Tibial nerve (tissue), 4 donors: ENCODE measurements at places on chromosomes 2 and 18.
A peak's percentile ranks its signal among the peaks of the same experiment; 100 is the strongest.

GRCh38 chr18:66749030-66749429, 145.1 kb upstream of the CDH19 start:
- peak overlapping the region; percentile 52 for H3K27ac ChIP-seq
- H3K4me3 ChIP-seq: no peak overlapping the region
- no peak for DNase-seq
- H3K4me1 ChIP-seq: no peaks in the 10 kb centered on the region
- no peaks in the 10 kb centered on the region for H3K27me3 ChIP-seq

DNA sequence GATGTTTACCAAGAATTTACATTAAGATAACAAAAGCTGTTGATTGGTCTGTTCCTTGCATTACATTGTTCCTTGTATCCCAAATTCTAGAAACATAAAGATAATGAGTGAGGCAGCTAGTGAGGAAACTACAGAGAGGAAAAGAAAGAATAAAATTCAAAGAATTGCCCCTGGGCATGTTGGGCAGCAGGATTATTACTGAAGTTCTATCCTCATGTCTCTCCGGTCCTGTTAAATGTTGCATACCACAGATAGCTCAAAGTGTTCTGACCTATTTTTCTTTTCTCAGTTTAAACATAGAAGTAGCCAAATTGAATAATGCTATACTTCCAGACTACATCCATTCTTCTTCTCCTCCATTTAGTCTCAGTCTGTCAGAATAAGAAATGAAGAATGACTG, 58.2 kb upstream of the DYNC1I2 start:
- no peak overlapping the region for H3K27ac ChIP-seq
- no peaks in the 10 kb centered on the region for H3K27me3 ChIP-seq
- no peaks in the 10 kb centered on the region for H3K36me3 ChIP-seq
- no peak for DNase-seq
- H3K4me3 ChIP-seq: no peak overlapping the region

DNA sequence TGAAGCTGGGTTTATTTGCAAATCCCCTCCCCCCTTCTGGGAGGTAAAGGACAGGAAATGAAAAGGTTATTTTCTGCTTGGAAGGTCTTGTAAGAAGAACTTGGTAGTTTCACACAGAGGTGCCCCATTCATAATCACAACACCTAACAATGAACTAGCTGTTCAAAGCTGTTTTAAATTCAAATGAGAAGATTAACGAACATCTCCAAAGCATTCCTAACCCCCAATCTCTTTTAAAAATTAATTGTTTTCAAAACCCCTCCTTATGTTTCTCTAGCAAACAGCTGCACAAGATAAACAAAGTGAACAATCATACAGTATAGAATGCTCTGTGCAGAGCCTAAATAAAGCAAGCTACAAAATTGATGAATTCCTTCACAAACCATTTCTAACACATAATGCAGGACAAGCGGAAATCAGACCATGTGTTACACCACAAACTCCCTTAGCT, 271.4 kb downstream of the SATB2 start:
- no peak overlapping the region for H3K27ac ChIP-seq
- no peaks in the 10 kb centered on the region for H3K4me1 ChIP-seq
- no peak overlapping the region for H3K4me3 ChIP-seq
- H3K27me3 ChIP-seq: no peaks in the 10 kb centered on the region

DNA sequence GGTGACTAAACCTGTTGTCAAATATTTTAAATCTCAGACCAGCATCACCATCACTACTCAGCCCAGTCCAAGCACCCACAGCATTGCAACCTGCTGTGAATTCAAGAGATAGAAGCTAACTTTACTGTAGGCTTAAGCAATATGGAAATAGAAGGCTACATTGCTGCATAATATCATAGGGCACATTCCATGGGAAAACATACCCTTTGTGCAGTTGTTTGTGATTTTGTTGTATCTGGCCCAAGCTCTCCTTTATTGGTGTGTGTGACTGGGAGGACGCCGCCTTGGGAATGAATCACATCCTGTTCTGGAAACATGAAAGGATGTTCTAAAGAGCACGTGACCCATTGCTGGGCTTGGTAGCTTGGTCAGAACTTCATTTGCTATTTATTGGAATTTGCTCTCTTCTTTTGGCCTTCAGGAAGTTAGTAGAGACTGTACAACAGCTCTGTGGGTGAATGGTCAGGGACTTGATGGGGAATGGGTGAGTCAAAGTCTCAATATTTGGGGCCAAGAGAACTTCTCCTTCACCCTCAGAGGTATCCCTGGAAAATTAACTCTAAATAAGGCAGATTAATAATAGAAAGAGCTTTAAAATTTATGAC, 106.8 kb upstream of the SERPINE2 start:
- no peaks in the 10 kb centered on the region for H3K27me3 ChIP-seq
- no peak for DNase-seq
- no peak overlapping the region for H3K4me3 ChIP-seq
- H3K36me3 ChIP-seq: no peaks in the 10 kb centered on the region
- H3K4me1 ChIP-seq: no peaks in the 10 kb centered on the region

- no peak for DNase-seq
- H3K27me3 ChIP-seq: no peaks in the 10 kb centered on the region
- no peaks in the 10 kb centered on the region for H3K36me3 ChIP-seq
- H3K4me1 ChIP-seq: no peaks in the 10 kb centered on the region
- no peak overlapping the region for H3K27ac ChIP-seq
- no peak overlapping the region for H3K4me3 ChIP-seq
Measured at GRCh38 chr2:182818925-182819324, 47.5 kb downstream of the FRZB start.

- H3K4me1 ChIP-seq: no peaks in the 10 kb centered on the region
- no peak overlapping the region for H3K27ac ChIP-seq
- no peaks in the 10 kb centered on the region for H3K27me3 ChIP-seq
- DNase-seq: no peak
Measured at GRCh38 chr2:171798156-171798820, 95.8 kb downstream of the SLC25A12 start.

GRCh38 chr2:71379086-71379485, 47.5 kb downstream of the ZNF638 start:
- no peak overlapping the region for H3K4me3 ChIP-seq
- peaks cover 13% of the 10 kb centered on the region for H3K4me1 ChIP-seq
- no peak overlapping the region for H3K27ac ChIP-seq
- no peaks in the 10 kb centered on the region for H3K27me3 ChIP-seq
- H3K36me3 ChIP-seq: no peaks in the 10 kb centered on the region
- no peak for DNase-seq

DNA sequence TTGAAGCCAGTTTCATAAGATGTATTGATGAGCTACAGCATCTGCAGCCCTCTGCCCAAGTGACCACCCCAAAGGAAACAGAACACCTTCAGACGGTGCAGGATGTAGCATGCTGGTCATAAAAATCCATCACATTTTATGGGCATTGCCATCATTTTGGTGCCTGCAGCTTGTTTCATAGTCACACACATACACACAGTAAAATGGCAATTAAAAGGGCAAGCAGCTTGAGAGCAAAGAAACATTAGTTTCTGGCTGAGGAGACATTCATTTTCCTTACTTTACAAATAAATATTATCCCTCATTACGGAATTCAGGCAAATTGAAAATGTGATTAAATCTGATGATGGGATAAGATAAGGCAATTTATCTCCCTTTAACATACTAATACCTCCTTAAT, 13.4 kb downstream of the MYO5B start:
- no peaks in the 10 kb centered on the region for H3K27me3 ChIP-seq
- H3K4me3 ChIP-seq: no peak overlapping the region
- H3K27ac ChIP-seq: no peak overlapping the region
- H3K4me1 ChIP-seq: no peaks in the 10 kb centered on the region

GRCh38 chr2:81087646-81088045, 783.1 kb upstream of the LRRTM1 start:
- no peak overlapping the region for H3K4me3 ChIP-seq
- no peaks in the 10 kb centered on the region for H3K4me1 ChIP-seq
- no peaks in the 10 kb centered on the region for H3K36me3 ChIP-seq

DNA sequence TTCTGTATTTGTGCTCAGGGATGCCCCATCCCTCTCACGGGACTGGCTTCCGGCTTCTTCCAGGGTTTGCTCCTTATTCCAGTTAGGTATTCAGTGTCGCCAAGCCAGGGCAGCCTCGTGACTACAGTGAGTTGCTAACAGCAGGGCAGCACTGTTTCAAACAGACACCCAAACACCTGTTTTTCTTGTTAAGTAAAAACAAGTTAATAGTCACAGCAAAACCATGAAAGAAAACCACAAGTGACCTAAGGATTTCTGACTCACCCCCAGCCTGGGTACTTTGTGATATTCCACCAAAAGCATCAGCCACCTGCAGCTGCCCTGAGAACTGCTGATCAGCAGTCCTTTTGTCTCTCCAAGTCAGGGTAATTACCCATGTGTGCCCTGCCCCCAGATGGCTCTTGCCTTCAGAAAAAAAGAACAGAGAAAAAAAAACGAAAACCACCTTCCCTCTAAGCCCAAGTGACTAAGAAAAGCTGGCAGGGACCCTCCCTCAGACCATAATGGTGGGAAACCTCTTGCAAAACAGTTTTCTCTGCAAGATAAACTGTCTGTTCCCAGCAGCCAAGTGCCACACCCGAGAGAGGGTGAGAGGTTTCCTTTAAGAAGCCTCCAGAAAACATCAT, 178.2 kb downstream of the ANAPC1 start:
- peaks cover 27% of the 10 kb centered on the region for H3K4me1 ChIP-seq
- no peak overlapping the region for H3K4me3 ChIP-seq
- no peak for DNase-seq

GRCh38 chr18:58861861-58862301, 2.8 kb upstream of the ZNF532 start:
- no peak for DNase-seq
- H3K27me3 ChIP-seq: no peaks in the 10 kb centered on the region
- no peaks in the 10 kb centered on the region for H3K36me3 ChIP-seq
